NCI-H1092 (cell line): ENCODE measurements at places on chromosomes 6 and 20.

GRCh38 chr20:58293453-58293852 lies 16.1 kb upstream of the RAB22A start:
- DNase-seq = no peak

GRCh38 chr6:15264902-15265761 lies 19.3 kb downstream of the JARID2 start:
- DNase-seq = no peak

- DNase-seq = no peak
Observed at GRCh38 chr6:108294297-108294726, 542 bp upstream of the AFG1L start.

GRCh38 chr6:154504865-154505449 lies 5.5 kb downstream of the CNKSR3 start:
- no peak for DNase-seq

DNA sequence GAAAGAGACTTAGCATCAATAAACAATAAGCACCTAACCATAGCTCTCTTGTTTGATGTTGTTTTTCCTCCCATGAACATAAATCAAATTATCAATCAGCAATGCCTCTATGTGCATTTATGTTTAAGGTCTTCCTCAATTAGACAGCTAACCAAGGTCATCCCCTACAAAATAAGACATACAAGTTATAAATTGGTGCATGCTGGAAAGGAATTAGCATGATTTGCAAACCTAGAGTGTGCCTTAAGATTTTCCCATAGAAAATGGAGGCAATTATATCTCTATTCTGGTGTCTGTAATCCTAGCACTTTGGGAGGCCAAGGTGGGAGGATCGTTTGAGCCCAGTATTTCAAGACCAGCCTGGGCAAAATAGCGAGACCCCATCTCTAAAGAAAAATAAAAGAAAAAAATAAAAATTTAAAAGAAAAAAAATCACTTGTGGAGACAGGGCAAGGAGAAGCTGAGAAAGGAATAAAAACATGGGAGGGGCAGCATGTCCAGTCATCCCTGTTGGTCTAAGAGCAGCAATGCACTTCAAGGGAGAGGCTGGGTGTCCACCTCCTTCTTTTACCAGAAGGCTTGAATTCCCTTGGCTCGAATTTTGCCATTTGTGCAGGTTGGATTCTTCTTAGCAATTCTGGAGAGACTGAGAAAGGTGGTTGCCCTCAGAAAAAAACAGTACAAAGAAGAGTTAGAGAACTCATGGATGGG lies 9.3 kb upstream of the SLPI start:
- DNase-seq = no peak

- DNase-seq = no peak
Observed at GRCh38 chr6:160756871-160757270, 54.8 kb downstream of the PLG start.

DNA sequence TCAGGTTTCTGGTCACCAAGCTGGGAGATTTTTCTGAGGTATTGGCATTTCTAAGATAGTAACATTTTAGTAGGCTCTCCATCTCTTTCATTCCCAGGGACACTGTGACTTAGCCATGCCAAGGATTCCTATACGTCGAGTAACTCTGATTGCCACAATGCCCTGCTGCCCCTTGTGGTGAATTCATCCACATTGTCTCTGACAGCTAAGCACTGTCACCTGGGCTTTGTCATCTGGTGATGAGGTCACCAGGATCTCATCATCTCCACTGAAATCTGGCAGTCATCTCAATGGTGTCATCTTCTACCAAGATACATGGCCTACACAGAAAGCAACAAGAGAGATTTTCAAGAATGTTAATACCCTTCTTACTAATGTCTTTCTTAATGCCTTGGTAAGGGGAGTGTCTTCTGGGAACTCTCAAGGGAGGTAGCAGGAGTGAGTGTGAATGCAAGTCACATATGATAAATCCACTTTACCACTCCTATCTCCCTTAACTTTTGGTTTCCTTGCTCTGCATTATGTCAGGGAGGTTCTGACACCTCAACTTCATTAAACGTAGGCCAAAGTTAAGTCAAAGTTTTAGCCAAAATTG lies 246.7 kb downstream of the CD109 start:
- no peak for DNase-seq

DNA sequence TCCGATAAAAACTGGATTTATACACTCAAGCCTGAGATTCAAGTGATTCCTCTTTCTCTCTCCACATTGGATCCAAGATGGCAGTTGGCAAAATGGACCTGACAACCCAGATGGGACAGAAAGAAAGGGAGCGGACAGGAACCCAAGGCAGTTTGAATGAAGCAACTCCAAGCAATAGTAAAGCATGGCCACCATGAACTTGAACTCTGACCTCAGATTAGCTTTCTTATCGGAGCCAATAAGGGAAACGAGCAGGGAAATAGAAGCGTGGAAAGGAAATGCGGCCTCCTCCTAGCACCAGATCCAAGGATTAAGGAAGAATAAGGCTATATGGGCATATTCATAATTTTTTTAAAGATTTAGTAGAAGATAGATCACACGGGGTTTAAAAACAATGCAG lies 213.4 kb upstream of the RIN2 start:
- no peak for DNase-seq

DNA sequence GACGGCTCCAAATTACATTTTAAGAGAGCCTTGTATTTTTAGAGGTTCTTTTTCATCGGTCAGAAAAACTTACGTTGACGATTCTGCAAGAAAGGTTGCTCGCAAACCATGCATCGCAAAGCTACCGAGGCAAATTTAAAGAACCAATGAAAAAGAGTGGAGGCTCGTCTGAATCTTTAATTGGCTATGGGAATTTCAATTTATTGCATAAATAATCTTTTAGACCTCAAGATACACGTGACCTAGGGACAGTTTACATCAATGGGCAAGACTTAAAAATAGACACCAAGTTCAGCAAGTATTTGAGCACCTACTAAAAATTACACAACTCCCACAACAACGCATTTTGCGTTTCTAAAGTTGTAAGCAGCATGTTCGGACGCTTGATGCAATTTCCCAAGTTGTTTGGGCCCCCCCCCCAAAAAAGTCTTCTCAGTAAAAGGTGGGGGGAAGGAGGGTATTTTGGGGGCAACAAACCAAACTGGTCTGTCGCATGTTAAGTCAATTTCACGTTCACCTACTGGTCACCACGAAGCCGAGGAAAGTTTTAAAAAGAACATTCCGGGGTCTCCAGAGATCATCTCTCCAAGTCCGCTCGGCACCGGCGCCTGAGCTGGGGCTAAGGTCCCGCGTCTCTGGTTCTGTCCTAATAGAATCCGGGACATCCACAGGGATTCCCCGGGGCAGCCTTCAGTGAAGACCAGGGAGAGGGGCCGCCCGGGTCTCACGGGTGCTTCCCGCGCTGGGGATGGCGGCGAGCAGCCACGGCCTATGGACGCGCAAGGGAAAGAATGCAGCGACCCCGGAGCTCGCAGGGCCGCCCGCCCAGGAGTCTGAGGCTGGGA lies 851 bp downstream of the SNX5 start:
- no peak for DNase-seq

DNA sequence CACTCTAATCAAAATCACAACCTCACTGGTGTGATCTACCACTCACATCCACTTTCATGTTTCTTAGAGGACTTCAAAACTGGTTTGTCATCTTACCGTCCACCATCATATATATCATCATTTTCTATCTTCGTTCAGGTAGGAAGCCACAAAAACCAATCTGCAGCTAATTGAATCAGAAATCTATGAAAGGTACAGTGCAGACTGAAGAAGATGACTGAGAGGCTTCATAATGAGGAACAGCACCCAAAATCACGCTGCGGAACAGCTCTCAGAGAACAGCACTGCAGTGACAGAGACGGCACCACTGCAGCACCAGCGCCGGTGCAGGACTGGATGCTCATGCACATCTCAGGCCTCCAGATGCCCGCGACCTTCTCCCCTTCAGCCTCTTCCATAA lies 13.0 kb downstream of the GMDS start:
- DNase-seq = no peak

GRCh38 chr6:44001318-44002066 lies 125.8 kb downstream of the MRPL14 start:
- no peak for DNase-seq

GRCh38 chr6:145845557-145845956 lies 31.0 kb upstream of the FBXO30 start:
- no peak for DNase-seq

- DNase-seq = no peak
Observed at GRCh38 chr6:62013719-62014118, 272.3 kb downstream of the KHDRBS2 start.

DNA sequence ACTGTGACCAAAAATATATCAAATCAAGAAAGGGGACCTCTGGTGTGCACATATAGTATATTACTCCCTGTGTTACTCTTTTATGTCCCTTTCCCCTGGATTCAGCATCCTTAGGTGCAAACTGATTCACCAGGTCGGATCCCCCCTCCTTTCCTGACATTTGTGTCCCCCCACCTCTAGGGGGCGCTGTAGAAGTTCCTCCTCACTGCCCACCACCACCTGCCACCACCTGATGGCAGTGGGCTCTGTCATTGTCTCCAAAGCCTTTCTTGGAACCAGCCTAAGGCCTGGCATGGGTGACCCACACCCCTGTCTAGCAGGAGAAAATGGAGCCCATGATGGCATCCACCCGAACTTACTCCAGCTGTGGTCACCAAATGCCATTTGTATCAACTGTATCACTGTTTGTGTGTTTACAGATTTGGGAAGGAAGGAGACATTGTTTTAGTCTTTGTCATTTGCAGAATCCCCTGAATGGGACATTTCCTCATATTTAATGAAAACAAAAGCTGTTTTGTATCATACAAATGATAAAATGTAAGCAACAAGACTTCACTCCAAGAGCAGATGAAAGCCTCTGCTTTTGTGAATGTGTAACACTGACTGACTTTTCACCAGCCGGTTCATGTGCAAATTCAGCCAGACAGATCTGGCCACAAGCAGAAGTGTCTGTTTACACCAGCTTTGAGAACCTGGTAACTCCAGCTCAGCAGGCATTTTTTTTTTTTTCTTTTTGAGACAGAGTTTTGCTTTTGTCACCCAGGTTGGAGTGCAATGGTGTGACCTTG lies 66.2 kb downstream of the ARMC2 start:
- no peak for DNase-seq

- DNase-seq = no peak
Observed at GRCh38 chr20:52895235-52895634, 76.9 kb upstream of the TSHZ2 start.

DNA sequence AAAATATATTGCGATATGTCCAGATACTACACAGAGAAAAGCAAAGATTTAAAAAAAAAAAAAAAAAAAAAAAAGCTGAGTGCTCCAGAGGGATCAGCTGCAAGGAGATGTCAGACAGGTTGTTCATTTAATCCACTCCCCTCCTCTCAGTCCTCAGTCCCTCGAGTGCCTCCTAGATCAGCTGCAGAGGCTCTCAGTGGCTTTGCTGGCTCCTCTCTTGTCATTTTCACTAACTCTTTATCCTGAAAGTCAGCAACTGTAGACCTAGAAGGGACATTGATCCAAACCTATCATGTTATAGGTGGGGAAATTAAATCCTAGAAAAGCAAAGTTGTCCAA lies 61.6 kb downstream of the KIAA0319 start:
- DNase-seq = peak; percentile 61

- no peak for DNase-seq
Observed at GRCh38 chr6:125948455-125948854, 8.1 kb upstream of the HINT3 start.

DNA sequence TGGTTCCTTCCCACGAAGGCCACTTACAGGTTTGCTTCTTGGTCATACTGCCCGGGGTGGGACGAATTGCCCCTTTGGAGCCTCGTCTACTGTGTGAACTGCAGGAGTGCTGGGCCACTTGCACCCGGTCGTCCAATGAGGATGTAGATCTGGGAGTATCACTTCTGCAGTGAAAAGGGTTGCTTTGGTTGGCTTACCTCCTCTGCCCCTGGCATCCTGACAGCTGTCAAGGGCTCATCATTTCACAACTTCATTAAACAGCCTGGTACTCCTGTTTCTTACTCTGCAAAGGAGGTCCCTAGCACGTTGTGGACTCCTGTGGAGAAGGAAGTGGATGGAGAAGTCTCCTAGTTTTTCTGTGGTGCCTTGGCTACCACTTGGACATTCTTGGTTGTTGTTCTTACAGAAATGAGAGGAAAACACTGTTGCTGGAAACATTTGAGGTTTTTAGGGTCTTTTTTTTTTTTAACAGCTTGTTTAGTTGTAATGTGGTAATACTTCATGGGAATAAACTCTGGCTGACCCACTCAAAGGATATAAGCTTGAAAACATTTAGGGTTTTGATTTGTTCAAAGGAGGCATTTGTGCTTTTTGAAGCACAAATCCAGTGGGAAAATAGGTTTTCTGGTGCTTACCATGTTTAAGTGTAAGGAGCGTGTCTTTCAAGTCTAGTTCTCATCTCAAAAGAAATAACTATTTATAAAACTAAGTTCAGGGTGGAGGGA lies 60.7 kb downstream of the AKAP12 start:
- DNase-seq = no peak

DNA sequence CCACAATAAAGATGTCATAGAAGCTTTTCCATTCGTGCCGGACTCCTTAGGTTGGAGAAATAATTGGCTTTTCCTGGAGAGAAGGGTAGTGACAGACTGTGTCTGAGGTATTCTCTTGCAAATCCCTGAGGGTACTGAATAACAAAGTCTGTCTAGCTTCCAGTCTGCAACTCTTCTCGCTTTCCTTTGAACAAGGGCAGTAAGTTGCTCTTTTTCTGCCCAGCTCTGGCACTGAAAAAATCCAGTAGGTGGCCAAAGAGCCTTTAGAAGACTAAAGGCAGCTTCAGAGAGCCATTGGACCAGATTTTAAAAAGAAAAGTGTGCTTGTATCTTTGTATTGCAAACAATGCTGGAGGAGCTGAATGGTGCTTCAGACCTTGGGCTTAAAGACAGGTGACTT lies 20.7 kb upstream of the RREB1 start:
- DNase-seq = no peak

GRCh38 chr6:53543359-53544216 lies 1.3 kb downstream of the GCLC start:
- no peak for DNase-seq

DNA sequence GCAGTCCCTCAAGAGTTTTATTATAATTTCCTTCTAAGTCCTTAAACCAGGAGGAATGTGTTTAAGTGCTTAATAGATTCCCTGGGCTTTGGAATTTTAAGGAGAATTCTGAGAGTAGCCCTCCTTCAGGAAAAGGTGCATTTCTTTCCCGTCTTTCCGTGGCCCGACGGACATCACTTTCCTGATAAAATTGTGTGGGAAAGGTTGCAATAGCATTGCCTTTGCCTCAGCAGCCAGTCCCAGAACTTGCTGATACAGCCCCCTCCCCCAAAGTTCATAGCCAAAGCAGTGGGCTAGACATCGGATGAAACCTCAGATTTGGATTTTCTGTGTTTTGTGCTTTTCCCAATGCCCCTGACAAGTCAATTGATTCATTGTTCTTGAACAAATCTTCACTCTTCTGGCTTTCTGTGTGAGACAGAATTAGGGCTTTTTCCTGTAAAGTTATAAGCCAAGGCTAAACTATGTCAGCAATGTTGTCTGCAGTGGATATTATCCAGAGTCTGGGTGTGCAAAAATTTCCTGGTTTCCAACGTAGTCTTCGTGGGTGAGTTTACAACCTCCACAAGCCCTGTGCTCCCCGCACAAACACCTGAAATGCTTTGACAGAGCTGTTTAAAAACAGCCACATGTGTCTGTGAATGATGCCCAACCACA lies 1.1 kb upstream of the SMOC2 start:
- DNase-seq = no peak

- DNase-seq = no peak
Observed at GRCh38 chr20:34024723-34025351, 31.1 kb downstream of the RALY start.
